ENCODE measurements at places on chromosomes 13 and 19.

GRCh38 chr19:50414864-50415660 is 3.7 kb upstream of the SPIB start:
- no peak overlapping the region for H3K27ac ChIP-seq
- peaks cover 11% of the 10 kb centered on the region for H3K4me1 ChIP-seq
- peaks cover 10% of the 10 kb centered on the region for H3K27me3 ChIP-seq

- no peak overlapping the region for H3K27ac ChIP-seq
- DNase-seq: no peak
- no peaks in the 10 kb centered on the region for H3K36me3 ChIP-seq
Observed at GRCh38 chr13:27535546-27535945, 84.8 kb downstream of the LNX2 start.

DNA sequence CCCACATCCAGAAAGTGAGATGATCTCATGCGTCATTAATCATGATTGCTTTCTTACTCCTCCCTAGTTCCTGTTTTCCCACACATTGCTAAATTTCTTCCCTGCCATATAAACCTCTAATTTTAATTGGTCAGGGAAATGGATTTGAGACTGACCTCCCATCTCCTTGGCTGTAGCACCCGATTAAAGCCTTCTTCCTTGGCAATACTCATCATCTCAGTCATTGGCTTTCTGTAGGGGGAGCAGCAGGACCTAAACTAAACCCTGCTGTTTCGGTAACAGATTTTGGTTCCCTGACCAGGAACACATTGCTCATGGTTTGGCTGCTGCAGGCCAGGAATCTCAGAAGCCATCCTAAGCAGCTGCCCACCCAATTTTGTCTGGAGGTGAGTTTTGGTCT is 61.7 kb downstream of the SPRYD7 start:
- H3K4me1 ChIP-seq: no peaks in the 10 kb centered on the region
- DNase-seq: no peak
- no peak overlapping the region for H3K27ac ChIP-seq
- peaks cover 6% of the 10 kb centered on the region for H3K27me3 ChIP-seq
- peaks cover 18% of the 10 kb centered on the region for H3K36me3 ChIP-seq

- peak overlapping the region; percentile 78 for H3K4me3 ChIP-seq
- H3K27me3 ChIP-seq: peaks cover 17% of the 10 kb centered on the region
- peaks cover 14% of the 10 kb centered on the region for H3K4me1 ChIP-seq
- peak; percentile 71 for DNase-seq
Observed at GRCh38 chr13:45047394-45048310, 58.3 kb downstream of the GPALPP1 start.

- DNase-seq: peak; percentile 82
- H3K27ac ChIP-seq: peak within 1 kb of the TSS; percentile 63
- H3K36me3 ChIP-seq: no peaks in the 10 kb centered on the region
- H3K4me1 ChIP-seq: peaks cover 12% of the 10 kb centered on the region
- no peaks in the 10 kb centered on the region for H3K27me3 ChIP-seq
- H3K4me3 ChIP-seq: peak within 1 kb of the TSS; percentile 83
Observed at GRCh38 chr19:10230861-10231611, at the start of gene S1PR2. Gene S1PR2, minus strand, starts transcription at chr19:10231331. Its CDS starts 6,426 bp downstream, at chr19:10224905.

DNA sequence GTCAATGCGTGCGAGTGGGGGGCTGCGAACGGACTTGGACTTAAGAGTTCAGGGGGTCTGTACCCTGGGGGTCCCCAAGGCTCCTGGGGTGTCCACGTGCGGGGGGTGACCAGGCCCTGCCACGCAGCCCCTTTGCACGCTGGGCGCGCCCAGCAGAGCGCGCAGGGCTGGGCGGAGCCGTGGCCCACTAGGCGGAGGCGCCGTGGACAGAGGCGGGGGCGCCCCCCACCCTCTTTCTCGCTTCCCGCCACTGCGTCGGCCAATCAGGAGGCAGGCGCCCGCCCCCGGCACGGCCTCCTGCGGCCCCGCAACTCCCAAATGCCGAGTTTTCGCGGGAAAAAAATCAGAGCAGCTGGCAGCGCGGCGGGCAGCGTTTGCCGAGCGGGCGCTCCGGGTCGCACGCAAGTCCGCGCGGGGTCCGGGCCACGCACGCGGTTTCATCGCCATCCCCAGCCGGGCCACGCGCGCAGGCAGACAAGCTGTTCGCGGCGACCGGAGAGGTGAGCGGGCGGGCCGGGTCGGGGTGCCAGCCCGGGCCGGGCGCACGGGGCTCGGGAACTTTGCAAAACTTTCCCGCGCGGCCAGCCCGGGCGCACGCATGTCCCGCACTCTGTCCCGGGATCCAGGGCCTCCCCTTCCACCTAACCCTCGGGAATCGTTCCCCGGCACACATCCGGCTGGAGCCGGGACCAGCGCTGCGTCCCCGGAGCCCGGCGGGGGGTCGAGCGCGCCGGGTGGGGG is at the start of gene UHRF1:
TSS of gene UHRF1 (plus strand) at position 346 of the 741 bp plus-strand sequence. CDS start 1,385 bp downstream, outside the sequence.
- peak within 1 kb of the TSS; percentile 100 for H3K4me3 ChIP-seq
- no peak within 1 kb of the TSS for H3K27ac ChIP-seq
- no peaks in the 10 kb centered on the region for H3K27me3 ChIP-seq

All from natural killer cell treated with Interleukin-12 subunit alpha and Interleukin-12 subunit beta and Interleukin-15 and Interleukin-18, amount 100 ng/mL, for 72 hours (primary cell).